ENCODE measurements at places on chromosomes 12 and 14. TPM values are rescaled to one million over a fixed set of nuclear protein-coding genes. Genes with fewer than 3 reads are reported as not detected.

KLRC4 gene
- total RNA-seq: not detected

NDUFA9 gene
- 32.2 TPM for total RNA-seq

SPRING1 gene
- total RNA-seq: 23.2 TPM

PIWIL1 gene
- total RNA-seq: not detected

TEX22 gene
- 0.41 TPM for total RNA-seq

IGF1 gene
- 2.9 TPM for total RNA-seq

CLEC1B gene
- not detected for total RNA-seq

ABCC9 gene
- 13.0 TPM for total RNA-seq

Data from frontal cortex (tissue), 4 donors.